Stimulated activated CD4-positive, alpha-beta T cell treated with anti-CD3 and anti-CD28 coated beads, Interleukin-2, amount 100 ng/mL, for 24 hours (primary cell): ENCODE measurements at places on chromosomes 6 and 20.
A peak's percentile ranks its signal among the peaks of the same experiment; 100 is the strongest.

DNA sequence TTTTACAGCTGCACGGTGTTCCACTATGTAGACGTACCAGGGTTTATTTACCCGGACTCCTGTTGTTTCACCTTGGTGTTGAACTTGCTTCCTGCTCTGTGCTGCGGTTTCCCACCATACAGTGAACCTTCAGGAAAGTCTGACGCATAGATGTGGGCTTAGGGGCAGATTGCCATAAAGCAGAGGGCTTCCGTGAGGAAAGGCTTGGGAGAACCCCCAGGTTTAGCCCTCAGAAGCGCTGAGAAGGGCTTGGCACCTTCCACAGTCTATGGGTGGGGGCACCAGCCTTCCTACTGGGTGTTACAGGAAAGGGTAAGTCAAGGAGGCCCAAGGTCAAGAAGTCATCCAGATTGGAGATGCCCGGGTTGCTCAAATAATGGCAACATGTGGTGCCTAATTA, 19.2 kb upstream of the MRPS18A start:
- DNase-seq = no peak

DNA sequence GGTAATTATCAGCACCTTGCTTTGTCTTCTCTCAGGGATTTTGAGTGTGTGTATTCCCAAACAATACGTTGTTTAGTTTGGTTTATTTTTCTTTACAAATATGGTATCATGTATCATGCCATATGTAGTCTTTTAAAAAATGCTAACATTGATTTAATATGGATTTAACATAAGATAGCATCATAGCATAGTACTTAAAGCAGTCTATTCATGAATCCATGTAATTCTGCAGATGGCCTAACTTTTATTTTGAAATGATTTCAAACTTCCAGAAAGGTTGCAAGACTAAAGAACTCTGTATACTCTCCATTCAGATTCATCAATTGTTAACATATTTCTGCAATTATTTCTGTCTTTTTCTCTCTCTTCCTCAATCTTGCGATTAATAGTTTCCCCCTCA, 7.9 kb downstream of the ZDHHC14 start:
- no peak for DNase-seq

DNA sequence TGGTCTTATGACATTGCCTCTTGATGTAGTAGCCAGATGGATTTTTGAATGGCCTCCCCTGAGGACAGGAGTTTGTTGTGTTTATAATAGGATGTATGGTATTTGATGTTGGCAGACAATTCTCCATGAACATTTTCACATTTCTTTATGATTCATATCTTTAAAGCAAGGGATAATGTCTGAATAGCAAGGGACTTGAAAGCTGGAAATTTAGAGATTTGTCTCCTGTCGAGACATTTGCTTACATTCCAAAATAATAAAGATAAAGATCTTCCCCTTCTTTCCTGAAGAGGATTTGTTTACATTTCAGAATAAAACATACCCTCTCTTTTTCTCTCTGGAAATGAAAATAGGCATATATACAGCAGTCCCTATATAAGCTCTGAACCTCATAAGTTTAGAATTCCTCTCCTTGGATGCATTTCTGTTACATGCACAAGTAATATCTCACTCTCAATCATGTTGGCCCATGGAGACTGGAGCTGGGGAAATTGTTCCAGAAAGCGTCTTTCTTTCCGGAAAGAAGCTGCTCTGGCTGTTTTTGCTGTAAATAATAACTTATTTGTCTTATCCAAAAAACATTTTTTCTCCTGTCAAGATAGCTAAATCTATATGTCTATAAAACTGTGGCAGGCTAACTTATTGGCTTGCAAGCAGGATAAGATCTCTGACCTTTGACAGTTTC, 42.5 kb upstream of the ASCC3 start:
- DNase-seq = no peak

- DNase-seq = no peak
Observed at GRCh38 chr6:124539096-124539495, 423.1 kb upstream of the RNF217 start.

GRCh38 chr6:82525775-82526495, 162.3 kb downstream of the TPBG start:
- DNase-seq = no peak

DNA sequence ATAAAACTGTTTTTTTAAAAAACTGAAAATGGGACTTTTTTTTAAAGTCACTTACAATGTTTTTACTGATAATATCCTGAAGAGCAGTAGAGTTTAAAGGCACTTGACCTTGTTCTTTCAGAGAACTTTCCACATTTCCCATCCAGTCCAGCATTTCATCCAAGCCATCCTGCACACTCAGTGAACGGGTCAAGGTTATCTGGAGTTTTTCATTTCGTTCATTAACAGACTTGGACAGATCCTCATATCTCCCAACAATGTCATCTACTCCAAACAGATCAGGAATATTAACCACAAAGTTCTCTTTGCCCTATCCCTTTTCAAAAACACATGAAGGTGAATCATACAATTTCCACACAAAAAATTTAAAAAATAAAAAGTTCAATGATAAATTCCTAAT, 69.1 kb downstream of the DST start:
- no peak for DNase-seq

- DNase-seq = no peak
Observed at GRCh38 chr6:138203315-138203714, 15.0 kb downstream of the PBOV1 start.

GRCh38 chr20:48065833-48066232, 280.6 kb upstream of the SULF2 start:
- no peak for DNase-seq

GRCh38 chr6:34233867-34234266, 2.8 kb upstream of the HMGA1 start:
- DNase-seq = no peak

GRCh38 chr6:161031721-161032495, 40.3 kb downstream of the MAP3K4 start:
- no peak for DNase-seq

- DNase-seq = peak; percentile 36
Observed at GRCh38 chr6:159819932-159820640, 20.0 kb downstream of the PNLDC1 start.

- DNase-seq = peak; percentile 15
Observed at GRCh38 chr6:26555505-26556262, 17.5 kb downstream of the HMGN4 start.

- no peak for DNase-seq
Observed at GRCh38 chr6:105815661-105816555, 270.2 kb upstream of the PRDM1 start.

DNA sequence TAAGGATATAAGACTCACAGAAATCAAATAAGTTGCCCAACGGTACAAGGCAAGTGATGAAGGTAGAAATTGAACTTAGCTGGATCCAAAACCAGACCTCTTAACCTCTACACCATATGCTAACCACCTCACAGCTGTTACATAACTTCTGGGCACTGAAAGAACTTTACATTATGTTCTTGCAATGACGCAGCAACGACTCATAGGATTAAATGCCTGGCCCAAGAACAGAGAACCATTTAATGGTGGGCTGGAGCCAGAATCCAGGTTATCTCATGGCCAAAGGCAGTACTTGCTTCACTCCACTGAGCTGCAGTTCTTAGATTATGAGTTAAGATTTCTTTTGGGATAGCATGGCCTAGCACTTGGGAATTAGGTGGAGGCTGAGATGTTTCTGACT, 4.4 kb downstream of the TRMT6 start:
- DNase-seq = no peak

DNA sequence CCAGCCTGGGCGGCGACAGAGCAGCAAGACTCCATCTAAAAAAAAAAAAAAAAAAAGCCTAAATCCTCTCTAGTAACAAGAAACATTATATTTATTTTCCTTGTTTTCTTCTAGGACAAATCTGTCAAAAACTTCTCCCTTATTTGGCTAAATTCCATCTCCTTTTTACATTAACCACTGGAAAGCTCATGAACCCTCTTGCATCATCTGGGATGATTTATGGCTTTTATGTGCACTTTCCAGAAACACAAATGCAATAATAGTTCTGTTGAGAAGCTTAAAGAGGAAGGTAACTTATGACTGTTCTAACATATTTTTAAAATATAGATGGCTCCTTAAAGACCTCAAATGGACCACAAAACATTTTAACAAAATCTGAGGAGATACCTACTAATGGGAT, 526.1 kb upstream of the SPTLC3 start:
- no peak for DNase-seq

DNA sequence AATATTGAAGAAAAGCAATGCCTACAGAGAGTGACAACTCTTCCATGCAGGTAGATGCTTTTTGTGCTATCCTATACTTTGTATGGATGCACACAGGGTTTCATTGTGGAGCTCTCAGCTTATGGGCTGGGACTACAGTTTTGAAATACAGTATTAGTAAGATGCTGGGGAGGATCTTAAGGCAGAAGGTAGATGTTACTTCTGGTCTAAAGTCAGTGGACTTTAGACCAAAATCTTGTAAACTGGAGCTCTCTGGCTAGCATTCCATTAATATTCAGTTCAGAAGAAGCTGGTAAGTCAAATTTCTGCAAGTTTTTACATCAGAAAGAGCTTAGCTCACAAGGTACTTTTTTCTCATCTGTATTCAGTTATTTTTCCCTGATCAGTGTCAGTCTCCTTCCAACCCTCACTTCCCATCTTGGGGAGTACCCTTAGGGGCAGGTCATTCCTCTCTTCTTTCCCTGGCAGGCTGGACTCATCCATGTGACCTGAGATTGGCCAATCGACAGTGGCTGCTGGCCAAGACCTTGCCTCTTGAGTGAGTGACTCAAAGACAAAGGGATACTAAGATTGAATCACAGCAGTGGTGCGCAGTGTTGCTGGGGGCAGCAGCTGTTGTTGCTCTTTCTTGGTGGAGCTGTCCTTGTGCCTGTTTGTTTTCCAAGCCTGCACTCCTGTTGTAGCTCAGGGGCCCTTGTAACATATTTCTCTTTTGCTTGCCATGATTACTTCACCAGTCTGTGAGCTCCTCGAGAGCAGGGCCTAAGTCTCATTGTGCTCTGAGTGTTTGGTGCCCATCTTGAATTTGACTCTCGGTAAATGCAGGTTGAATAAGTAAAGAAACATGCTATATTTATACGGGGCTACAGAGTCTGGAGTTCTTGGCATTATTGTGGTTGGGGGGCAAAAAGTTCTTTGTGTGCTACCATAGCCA, 2.8 kb upstream of the PHF20 start:
- DNase-seq = peak; percentile 54

- DNase-seq = no peak
Observed at GRCh38 chr20:3635346-3635745, 27.9 kb downstream of the GFRA4 start.

DNA sequence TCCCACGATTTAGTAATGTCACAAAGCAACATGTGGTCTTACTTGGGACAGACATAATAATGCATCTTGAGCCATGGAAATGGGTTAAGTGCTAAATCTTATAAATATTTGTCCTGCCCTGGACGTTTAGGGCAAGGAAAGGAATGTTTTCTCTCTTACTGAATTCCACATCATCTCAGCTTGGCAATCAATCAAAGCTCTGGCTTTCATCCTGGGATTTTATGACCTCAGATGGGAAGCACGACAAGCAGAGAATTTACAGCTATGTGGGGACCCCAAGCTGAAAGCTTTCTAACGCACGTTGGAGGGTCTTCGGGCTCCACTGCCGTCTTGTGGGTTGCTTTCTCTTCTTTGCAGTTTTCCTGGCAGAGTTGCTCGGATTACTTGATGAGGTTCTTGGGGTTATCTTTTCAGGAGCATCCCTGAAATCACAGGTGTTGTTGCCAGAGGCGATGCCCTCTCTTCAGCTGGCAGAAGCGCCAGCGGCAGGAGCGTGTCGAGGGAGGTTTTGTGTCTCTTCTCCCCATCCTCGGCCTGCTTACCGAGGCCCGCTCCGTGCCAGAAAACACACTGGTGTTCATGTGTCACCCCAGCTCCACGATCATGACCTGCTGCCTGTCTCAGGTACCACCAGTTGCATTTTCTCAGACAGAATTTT, 73.4 kb upstream of the FRMD1 start:
- no peak for DNase-seq

GRCh38 chr6:154414021-154414813, 57.6 kb upstream of the IPCEF1 start:
- DNase-seq = no peak

DNA sequence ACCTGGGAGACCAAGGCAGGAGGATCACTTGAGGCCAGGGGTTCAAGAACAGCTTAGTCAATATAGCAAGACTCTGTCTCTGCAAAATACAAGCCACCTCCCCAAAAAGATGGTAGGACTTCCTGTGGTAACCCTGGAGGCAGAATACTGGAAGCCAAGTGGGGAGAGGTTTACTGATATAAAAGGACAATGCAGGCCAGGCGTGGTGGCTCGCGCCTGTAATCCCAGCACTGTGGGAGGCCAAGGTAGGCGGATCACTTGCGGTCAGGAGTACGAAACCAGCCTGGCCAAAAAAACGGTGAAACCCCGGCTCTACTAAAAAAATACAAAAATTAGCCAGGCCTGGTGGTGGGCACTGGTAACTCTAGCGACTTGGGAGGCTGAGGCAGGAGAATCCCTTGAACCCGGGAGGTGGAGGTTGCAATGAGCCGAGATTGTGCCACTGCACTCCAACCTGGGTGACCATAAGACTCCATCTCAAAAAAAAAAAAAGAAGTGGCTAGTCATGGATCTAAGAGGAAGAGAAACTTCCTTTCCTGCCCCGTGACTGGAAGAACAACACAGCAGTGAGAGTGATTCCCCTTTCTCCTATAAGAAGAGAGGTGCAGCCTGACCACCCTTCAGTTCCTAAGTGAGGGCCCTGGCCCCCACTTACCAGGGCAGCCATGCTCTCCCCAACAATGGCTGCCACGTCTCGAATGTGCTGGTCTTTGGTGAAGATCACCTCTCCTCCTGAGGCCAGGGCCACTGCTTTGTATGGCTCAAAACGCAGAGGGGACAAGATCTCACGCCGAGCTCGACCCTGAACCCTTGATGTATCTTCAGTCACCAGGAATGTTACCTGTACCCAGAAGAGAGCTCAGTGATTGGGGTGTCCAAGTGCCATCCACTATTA, 6.2 kb downstream of the SAPCD1 start:
- DNase-seq = no peak

GRCh38 chr6:26215585-26216358, 128.5 kb downstream of the HFE start:
- no peak for DNase-seq

DNA sequence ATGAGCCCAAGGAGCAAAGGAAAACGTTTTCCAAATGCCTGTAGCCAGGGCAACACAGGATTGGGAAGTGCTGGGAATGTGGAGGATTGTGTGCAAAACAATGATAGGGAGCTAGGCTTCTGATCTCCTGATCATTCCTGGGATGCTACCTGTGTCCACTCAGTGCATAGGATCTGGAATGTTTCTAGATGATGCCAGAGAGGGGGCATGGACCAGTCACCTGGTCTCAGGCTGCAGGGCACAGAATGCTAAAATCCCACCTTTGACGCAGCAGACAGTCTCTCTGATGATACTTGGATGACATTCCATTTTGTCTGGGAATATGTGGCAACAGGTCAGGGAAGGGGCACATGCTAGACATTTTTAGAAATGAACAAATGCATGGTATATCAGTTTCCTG, 128.9 kb downstream of the CLIC5 start:
- DNase-seq = no peak

GRCh38 chr20:58997141-58997770, 9.8 kb downstream of the CTSZ start:
- no peak for DNase-seq

GRCh38 chr20:31474097-31474436, 860 bp downstream of the DEFB124 start:
- DNase-seq = no peak

- DNase-seq = no peak
Observed at GRCh38 chr6:169640351-169640852, 61.4 kb downstream of the WDR27 start.
